Stimulated activated CD8-positive, alpha-beta memory T cell treated with anti-CD3 and anti-CD28 coated beads, Interleukin-4, amount 100 ng/mL, for 1 hour (primary cell): ENCODE measurements at places on chromosomes 12 and 14.

GRCh38 chr12:124434354-124434753, 133.1 kb downstream of the NCOR2 start:
- no peak for DNase-seq

DNA sequence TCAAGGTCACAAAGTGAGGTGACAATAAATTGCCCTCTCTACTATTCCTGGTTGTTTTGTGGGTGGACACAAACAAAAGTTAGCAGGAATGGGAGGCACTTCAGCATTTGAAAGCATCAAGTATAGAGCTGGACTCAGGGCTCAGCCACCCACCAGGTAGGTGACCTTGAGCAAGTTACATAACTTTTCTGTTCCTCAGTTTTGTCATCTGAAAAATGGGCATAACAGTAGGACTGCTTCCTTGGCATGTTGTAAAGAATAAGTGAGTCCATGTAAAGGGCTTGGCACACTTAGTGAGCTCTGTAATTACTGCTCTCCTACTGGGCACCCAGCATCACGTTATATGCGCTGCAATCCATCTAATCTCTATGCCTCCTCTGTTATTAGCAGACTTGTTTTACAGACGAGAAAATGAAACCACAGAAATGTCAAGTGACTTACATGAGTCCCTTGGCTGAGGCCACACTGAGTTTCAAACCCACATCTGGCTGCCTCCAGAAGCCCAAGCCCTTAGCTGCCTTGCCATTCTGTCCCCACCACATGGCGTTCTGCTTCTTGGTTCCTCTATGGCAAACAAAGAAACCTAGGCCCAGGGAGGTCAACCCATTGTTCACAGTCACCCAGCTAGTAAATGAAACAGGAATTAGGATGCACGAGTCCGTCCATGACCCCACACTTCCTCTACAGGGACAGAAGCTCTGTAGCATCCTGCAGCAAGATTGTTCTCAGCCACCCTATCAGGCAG, 63.2 kb upstream of the SLC24A4 start:
- DNase-seq, result no peak

GRCh38 chr14:59360923-59361794, 104.0 kb downstream of the GPR135 start:
- no peak for DNase-seq

- DNase-seq, result no peak
These were observed 1.9 kb upstream of the VRK1 start for GRCh38 chr14:96795109-96795828.

DNA sequence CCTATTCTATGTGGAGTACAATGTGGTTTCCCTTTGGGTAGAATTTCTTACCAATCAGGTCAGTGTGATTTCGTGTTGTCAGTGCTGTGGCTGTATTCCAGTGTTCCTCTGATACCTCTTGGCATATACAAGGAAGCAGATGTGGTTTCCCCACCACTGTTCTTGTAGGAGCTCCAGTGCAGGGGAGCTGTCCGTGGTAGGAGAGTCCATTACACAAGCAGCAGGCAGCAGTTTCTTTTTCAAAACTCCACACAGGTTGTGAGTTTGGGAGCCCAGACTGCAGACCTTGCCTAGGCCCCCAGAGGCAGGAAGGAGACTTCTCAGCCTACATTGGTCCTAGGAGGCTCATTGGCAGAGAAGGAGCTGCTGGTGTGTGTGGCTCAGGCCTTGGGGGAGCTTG, 452.8 kb downstream of the AACS start:
- no peak for DNase-seq

DNA sequence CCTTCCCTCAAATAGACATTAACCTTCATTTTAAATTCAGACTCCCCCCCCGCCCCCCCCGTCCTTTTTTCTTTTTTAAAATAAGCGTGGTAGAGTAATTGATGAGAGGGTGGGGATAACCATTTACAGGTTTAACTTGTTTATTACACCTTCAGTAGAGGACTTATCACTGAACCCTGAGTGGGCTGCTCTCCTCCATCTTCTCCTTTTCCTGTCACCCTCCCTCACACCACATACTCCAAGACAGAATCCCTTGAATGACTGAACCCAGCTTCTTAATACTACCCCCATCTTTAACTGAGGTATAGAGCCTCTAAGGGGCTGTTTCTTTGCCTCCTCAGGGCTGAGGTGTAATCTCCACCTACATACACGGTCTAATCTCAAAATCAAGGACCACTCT, 3.7 kb upstream of the IKZF4 start:
- DNase-seq, result no peak

DNA sequence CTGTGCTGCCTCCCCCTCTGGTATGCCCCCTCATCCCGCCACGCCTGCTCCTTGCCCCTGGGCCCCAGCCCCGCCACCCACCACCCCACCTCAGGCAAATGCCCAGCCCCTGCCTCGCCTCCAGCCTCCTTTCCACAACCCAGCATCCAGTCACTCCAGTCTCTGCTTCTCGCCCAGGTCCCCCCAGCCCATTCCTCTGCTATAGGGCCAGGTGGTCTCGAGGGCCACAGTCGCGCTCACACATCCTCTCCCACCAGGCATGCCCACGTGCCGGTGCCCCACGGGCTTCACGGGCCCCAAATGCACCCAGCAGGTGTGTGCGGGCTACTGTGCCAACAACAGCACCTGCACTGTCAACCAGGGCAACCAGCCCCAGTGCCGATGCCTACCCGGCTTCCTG, 6.1 kb upstream of the NXPH4 start:
- DNase-seq, result no peak

GRCh38 chr14:32821964-32822653, 116.6 kb upstream of the NPAS3 start:
- DNase-seq, result no peak

DNA sequence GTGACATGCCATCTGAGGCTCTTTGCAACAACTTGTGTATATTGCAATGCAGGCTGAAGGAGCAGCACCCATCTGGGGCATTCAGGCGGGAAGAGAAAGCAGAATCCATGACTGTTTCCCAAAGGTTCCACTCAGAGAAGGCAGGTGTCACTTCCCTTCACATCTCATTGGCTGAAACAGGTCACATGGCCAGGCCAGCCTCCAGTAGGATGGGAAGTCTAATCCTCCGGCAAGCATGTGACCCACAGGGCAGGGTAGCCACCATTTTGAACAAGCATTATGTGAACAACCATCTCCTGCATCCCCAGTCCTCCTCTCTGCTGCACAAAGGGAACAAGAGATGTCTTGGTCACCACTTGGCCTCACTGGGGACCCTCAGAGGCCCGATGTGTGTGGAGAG, 70.6 kb downstream of the RIN3 start:
- DNase-seq, result no peak

DNA sequence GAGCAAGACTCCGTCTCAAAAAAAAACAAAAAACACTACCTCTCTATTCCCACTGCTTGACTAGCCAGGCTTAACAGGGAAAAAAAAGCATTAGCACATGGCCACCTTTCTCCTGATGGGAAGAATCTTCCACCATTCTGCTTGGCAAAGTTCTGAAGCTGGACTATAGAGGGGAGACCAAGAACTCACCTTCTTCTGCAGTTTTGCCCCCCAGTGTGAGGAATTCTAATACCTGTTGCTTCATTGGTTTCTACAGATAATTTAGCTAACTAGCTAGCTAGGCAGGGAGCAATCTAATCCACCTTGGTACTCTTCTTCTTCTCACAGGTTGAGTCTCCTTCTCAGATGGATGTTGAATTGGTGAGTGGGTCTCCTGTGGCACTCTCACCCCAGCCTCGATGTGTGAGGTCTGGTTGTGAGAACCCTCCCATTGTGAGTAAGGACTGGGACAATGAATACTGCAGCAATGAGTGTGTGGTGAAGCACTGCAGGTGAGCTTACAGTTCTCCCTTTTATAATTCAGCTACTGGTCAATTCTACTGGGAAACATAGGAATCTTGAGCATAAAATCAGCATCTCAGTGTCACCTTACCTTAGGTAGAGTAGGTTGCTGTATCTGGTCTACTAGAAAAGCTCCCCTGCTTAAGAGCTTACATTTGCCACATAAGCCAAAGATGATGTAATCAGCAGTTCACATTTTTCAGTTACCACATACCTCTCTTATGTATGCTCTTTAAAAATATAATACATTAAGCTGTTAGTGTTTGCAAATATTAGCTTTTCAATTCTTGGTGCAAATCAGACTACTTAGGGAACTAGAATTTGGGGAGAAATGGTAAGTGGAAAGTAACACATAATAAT, 16.0 kb downstream of the METTL3 start:
- no peak for DNase-seq
